Endodermal cell (in vitro differentiated cells): ENCODE measurements at places on chromosomes 1 and 21. TPM values are rescaled to one million over a fixed set of nuclear protein-coding genes. Genes with fewer than 3 reads are reported as not detected.

The COL8A2 gene
- total RNA-seq = 0.15 to 0.49 TPM (median 0.18 TPM) in 3 replicates

The NBPF19 gene
- total RNA-seq = 10.5 and 15.1 TPM in 2 replicates

The KRTAP13-2 gene
- total RNA-seq = not detected in 2 replicates

The SV2A gene
- total RNA-seq = 19.2 to 26.6 TPM (median 25.6 TPM) in 3 replicates

The TMEM81 gene
- 3.0 and 4.9 TPM in 2 replicates for total RNA-seq

The FAM72B gene
- 7.0 and 8.0 TPM in 2 replicates for total RNA-seq

The PBXIP1 gene
- 50.4 and 61.3 TPM in 2 replicates for total RNA-seq

The DFFB gene
- total RNA-seq = 4.6 to 9.0 TPM (median 7.2 TPM) in 3 replicates
